Caudate nucleus (tissue), 63 donors: ENCODE measurements at places on chromosomes 7 and 10.

DNA sequence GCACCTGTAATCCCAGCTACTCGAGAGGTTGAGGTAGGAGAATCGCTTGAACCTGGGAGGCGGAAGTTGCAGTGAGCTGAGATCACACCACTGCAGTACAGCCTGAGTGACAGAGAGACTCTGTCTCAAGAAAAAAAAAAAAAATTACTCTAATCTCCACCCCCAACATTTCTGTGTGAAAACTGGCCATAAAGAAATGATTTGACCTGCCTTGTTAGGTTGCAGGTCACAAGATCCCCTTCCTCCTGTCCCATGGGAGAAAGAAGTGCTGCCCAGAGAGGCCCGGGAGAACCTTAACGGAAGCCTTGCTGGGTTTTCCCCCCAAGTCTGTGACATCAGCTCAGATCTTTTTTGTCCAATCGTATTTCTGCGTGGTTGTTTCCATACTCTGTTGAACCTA is 8.7 kb upstream of the CALHM1 start:
- no peak for DNase-seq

GRCh38 chr7:63900394-63901203 is 98.0 kb upstream of the ZNF722 start:
- peak; percentile 97 for DNase-seq

DNA sequence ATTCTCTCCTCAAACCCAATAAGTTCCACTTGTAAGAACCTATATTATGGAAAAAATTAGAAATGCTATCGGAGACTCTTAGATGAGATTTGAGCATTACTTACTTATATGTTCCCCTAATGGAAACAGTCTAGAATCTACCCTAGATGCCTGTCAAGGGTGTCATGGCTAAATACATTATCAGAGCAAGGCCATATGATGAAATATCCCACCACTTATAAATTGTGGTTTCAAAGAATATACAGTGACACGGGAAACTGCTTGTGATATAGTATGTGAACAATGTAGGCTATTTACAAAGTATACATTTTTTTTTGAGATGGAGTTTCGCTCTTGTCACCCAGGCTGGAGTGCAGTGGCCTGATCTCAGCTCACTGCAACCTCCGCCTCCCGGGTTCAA is 46.3 kb upstream of the CTBP2 start:
- DNase-seq, result no peak

DNA sequence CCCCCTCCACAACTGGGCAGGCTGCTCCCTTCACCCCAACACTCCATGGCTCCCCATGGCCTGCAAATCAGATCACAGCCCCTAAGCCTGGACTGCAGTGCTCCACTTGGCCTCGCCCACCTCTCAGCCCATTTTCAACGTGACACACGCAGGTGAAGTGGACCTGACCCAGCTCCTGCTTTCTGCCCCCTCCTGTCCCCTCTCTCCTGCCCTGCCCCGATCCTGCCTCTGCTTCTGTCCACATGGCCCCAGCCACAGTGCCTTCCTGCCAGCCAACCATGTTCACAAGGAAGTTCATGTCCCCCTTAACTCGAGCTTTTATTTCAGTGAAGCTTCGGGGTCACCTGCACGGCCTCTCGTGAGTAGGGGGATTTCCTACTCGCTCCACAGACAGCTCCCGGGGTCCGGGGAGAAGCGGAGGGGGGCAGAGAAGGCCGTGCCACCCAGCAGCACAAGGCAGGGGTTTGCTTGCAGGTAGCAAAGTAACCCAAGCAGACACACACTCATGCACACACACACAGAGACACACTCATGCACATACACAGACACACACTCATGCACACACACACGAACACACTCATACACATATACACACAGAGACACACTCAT is 537.5 kb downstream of the DNAJB6 start:
- no peak for DNase-seq

- no peak for DNase-seq
Observed at GRCh38 chr7:80170445-80170844, 35.8 kb downstream of the GNAI1 start.

- DNase-seq, result no peak
Observed at GRCh38 chr10:53069013-53069412, 296.4 kb upstream of the MBL2 start.

DNA sequence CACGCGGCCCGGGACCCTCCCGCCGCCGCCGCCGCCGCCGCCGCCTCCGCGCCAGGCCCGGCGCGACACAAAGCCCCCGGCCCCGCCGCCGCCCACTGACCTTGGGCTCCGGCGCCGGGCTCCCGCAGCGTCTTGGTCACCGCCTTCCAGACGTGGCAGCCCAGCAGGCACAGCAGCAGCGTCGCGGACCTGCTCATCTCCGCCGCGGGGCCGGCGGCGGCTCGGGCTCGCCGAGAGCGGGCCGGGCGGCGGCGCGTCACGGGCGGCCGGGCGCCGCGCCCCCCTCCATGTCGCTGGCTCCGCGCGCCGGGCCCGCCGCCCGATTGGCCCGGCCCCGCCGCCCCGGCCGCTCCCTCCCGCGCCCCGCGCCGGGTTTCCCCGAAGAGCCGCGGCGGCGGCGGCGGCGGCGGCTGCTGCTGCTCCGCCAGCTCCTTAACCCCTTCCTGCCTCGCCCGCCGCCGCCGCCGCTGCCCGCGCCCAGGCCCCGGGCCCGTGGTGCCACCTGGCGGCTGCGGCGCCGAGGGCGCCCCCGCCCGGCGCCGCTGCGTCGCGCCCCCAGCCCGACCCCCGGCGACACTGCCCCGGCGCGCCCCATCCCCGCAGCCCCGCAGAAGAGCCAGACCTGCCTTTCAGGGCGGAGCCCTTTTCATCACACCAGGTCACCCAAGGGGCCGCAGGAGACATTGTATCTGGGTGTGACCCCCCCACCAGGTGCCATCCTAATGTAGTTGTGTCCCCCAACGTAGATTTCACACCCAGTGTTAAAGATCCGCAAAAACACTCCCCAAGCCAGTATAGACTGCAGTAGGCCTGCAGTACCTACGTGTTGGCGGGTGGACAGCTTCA is at the start of gene FAM171A1:
Gene FAM171A1 (minus strand): TSS at position 434 of the 846 bp plus-strand sequence. CDS start 237 bp downstream, at position 197.
- DNase-seq, result no peak

DNA sequence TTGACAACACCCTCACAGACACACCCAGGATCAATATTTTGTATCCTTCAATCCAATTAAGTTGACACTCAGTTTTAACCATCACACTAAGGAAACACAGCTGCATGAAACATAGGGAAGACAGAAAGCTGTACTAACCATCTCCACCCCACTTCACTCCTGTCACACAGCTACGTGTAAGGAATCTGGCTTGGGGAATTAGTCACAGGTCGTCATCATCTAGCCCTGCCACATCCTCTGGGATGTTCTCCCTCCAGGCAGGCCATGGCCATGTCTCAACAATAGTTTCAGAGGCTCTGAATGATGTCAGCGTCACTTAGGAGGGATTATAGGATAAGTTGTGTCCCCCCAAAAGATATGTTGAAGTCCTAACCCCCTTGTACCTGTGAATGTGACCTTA is 10.8 kb upstream of the SEMA3C start:
- no peak for DNase-seq
